ENCODE measurements at places on chromosomes 1 and 21.

- no peak for DNase-seq
Observed at GRCh38 chr1:164713456-164714207, 154.6 kb downstream of the PBX1 start.

DNA sequence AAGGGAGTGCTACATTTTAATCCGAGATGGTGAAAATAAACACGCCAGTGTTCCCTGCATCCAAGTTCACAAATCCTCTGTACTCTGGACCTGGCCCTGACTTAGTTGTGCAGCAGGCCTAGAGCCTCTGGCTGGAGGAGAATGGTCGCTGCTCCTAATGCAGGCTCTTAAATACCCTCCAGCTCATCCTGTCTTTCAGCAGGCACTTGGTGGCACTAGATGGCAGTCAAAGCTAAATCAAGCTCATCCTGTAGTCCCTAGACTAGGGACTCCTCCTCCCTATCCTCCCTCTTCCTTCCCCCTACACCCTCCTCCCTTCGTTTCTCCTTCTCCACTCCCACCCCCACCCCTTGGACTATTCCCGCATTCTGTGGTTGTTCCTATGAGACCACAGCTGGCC lies 41.6 kb upstream of the MTR start:
- no peak for DNase-seq

DNA sequence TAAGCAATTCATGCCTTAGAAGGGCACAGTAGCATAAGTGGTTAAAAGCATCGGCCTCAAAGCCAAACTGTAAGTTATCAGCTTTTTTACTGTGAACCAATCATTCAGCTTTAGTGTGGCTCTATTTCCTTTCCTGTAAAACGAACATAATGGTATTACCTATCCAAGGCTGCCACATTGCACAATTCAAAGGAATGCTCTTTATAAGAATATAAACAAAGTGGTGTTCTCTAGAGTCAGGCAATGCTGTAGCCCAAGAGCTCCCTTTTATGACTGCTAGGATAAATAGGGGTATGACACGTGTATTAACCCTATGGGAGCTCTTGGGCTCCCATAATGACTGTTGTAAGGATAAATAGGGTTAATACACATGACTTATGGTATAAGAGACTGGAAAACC lies 25.4 kb downstream of the INTS7 start:
- no peak for DNase-seq

DNA sequence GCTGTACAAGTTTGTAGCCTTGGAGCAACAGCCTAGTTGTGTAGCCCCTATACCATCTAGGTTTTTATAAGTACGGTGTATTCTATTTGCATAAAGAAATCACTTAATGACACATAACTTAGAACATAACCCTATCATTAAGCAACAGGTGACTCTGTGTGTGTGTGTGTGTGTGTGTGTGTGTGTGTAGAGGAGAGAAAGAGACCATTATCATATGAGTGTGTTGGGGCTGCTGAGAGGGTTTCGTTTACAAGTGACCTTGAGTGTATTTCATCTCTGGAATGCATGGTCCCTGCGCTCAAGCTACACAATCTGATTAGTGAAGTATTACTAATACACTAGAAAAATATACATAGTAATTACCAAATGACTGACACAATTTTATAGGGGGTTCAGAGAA lies 115.1 kb downstream of the RABGAP1L start:
- no peak for DNase-seq

DNA sequence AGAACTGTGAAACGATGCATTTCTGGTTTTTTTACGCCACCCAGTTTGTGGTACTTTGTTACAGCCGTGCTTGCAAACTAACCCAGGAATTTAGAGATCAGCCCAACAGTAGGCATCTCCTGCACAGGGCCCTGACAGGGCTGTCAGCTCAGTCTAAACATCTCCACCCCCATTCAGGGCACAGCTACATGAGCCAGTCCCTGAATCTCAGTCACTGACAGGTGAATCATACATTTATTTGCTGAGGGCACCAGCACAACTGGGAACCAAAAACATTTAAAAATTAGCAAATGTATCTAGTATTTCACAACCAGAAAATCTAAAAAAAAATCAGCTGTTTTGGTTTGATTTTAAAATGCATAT lies 30.7 kb downstream of the PRDX6 start:
- DNase-seq, result no peak

GRCh38 chr21:24881506-24881905 lies 725.8 kb downstream of the MRPL39 start:
- no peak for DNase-seq

- DNase-seq, result no peak
Observed at GRCh38 chr1:14842891-14843290, 244.4 kb downstream of the KAZN start.

GRCh38 chr1:203227371-203228083 lies 1.9 kb downstream of the CHIT1 start:
- DNase-seq, result no peak

DNA sequence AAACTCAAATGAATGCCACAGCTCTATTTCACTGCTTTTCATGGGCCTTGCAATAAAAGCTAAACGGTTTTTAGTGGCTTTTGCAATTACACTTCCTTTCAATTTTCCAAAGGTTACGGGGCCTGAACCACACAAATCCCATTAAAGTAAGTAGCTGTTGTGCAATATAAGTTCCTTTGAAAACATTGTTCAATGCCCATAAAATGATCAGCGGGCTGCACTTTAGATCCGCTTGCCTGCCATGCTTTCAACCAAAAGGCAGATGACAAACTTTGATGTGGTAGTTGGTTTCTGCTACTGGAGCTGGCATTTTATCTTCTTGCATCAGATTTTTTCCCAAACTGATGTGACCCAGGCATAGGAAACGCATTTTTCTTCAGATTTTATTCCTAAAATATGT lies 50.2 kb downstream of the PRRX1 start:
- DNase-seq, result no peak

DNA sequence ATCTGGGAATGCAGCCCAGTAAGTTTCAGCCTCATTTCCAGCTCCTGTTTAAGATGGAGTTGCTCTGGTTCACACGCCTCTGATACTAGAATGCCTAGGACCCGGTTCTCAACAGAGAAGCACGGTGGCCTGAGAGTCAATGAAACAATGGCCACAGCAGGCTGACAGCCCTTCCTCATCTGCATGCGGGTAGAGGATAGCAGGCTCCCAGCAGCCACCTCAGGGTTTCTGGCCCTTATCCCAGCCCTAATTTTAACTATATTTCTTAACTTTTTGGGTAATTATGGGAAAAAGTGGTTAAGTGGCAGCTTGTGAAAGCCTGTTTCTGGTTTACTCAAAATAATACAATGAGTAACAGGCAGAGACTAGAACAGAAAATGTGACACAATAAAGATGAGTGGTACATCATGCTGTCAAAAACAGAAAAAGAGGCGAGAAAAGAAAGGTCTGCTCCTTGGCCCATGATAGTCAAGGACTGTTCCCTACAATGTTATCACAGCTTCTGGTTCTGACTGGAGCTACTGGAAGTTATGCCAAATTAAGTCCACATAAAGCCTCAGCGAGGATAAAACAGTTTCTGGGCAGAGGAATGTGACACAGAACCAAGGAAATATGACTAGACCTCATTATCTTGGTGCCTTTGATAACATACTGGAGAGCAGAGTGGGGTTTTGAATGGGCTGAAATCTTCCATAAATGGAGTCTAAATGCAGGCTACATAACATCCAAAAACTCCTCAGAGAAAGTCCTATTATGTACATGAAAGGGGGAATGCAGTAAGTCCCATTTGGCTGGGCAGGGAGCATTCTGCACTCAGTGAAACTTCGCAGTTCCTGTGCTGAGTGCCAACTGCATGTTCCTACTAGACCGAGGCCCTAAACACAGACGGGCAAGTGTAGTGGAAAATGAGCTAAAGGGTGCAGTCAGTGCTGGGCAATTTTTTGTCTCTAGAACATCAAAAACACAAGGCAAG lies 92.1 kb downstream of the NIBAN1 start:
- DNase-seq, result no peak

DNA sequence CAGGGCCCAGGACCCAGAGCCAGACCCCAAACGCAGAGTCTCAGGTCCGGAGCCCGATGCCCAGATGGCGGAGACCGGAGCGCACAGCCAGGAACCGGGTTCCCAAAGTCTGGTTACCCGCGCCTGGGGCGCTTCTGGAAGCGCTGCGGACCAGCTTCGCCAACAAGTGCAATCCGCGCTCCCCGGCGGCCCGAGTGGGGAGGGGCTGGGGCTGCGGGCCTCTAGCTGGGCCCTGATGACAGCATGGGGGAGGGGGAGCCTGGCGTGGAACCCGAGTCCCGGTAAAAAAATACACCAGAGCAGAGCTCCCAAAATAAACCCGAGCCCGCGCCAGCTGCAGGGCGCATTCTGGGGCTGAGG lies 494 bp downstream of the NT5C1A start:
- DNase-seq, result peak; percentile 21
